ENCODE measurements at places on chromosomes 5 and 9.

DNA sequence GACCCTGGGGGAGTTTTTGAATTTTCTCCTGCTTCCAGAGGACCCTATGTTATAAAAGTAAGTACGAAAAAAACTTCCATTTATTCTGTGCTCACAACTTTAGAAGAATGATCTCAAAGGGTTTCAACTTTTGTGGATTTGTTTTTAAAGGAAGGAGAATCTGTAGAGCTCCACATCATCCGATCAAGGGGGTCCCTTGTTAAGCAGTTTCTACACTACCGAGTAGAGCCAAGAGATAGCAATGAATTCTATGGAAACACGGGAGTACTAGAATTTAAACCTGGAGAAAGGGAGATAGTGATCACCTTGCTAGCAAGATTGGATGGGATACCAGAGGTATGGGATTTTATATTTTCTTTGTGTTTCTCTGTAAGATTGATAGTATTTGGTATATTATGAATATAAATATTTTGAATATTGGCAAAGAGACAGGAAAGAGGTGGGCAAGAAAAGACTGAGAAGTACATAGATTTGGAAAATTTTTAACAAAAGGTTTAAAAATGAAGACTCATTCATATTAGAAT, 84.2 kb downstream of the ADGRV1 start:
- no peak for DNase-seq

GRCh38 chr9:91848146-91848545, 101.9 kb downstream of the ROR2 start:
- no peak for DNase-seq

GRCh38 chr9:90966031-90966290, 164.3 kb downstream of the SYK start:
- DNase-seq: no peak

DNA sequence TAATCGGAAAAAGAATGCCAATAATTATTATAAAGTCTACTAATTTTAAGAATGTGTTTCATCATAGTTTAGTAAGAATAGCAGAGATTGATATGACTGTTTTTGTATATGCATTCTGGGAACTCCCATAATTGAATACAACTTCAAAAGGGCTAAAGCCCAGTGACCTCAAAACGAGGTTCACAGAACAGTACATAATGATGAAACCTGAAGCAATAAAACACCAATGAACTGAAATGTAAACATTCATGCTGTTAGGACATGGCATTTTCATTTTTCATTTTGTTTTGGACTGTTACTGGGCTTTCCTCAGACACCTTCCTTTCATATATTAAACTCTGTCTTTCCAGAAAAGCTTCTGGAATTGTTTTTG, 684 bp upstream of the JMY start:
- DNase-seq: no peak

- DNase-seq: no peak
Measured at GRCh38 chr5:42377496-42377895, 45.7 kb upstream of the GHR start.

DNA sequence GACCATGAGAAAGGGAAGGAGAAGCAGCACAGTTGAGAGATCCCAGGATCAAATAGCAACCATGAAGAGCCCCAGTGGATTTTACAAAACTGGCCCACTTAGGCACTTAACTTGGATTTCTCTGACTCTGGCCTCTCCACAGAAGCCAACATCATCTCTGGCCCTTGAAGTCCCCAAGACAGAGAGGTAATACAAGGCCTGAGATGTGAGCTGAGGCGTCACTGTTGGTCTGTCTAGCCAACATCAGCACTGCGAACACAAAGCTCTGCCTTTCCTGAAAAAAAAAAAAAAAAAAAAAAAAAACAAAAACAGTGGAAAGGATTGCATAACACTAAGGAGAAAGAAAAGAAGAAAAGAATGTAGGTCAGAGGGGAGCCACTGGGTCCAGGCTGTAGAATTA, 378.3 kb downstream of the BRINP1 start:
- DNase-seq: no peak

DNA sequence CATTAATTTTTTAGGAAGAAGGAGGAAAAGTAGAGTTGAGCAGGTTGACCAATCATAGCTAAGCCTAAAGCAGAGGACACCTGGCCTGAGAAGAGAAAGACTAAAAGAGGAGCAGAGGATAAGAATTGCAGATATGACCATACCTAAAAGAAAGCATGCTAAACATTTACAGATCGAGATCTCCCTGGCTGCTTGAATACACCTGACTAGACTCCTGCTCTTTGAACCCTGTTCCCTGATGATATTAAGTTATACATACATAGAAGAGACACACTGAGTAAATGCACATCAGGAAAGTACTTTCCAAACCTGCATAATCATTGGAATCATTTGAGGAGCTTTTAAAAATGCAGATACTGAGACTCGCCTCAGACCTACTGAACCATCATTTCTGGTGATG, 232.3 kb upstream of the ELL2 start:
- DNase-seq: no peak

GRCh38 chr5:3593771-3594509, 1.7 kb upstream of the IRX1 start:
- no peak for DNase-seq

- DNase-seq: no peak
Measured at GRCh38 chr5:126641387-126641786, 40.6 kb downstream of the PHAX start.

DNA sequence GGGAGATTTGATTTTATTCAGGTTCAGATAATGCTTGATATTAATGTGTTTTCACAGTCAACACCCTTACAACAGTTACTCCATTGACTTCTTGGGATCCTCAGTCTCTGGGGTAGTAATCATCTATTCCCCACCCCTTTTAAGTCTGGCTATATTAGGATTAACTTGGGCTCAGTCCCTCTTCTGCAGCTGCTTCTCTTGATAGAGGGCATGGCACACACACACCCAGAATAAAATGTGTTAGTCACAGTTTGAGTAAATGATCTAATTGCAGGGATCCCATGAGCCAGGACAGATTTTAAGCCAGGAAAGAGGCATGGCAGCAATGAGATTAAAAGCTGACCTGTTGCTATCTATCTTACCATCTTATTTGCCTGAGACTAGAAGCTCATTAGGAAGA, 53.7 kb upstream of the VLDLR start:
- DNase-seq: no peak

DNA sequence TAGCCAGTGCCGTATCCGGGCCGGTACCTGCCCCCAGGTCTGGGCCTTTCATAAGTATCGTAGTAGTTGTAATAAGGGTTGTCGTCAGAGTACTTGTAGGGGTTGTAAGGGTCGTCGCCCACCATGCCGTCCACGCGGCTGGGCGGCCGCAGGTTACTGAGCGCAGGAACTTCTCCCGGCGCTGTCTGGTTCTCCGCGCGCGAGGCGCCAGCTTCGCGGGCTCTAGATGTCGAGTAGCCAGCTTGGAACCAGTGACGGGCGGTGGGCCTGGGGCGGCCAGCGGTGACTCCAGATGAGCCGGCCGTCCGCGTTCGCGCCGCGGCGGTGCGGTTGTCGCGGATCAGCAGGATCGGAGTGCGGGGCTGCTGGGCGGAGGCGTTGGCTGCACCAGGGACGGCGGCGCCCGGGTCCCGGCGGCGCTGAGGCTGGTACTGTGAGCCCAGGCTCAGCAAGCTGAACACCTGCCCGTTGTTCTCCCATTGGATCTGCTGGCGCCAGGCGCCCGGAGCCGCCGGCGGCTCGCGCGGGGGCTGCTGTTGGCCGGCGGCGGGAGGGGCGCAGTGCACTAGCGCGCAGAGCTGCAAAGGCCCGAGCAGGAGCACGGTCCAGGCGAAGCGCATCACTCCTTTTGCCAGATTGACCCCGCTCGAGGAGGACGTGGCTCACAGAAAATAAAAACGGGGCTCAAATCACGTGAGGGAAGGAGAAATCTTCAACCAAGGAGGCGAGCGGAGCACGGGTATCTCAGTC, 518 bp downstream of the LOX start:
- DNase-seq: no peak

DNA sequence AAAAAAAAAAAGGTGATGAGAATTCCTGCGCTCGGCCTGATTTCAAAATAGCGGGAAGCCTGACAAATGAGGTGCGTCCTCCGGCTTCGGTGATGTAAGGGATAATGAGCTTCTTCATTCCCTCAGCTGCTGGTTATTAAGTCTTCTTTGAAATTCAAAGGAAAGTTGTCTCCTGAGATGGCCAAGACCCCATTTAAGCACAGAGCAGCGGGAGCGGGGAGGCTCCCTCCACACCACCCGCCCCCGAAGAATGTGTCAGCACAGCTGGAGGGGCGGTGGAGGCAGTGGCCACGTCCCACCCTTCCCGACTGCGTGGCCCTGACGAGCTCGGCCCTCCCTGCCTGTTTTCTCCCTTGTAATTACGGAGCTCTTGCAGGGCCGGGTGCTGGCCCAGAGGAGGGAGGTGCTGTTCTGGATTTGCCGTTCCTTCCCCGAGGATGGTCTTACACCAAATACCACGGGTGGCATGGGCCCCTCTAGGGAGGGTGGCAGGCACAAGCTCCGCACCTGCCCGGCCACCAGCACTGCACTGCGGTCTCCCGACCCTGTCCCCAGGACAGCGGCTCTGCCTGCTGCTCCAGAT, 31.0 kb downstream of the SLC9A3 start:
- no peak for DNase-seq

DNA sequence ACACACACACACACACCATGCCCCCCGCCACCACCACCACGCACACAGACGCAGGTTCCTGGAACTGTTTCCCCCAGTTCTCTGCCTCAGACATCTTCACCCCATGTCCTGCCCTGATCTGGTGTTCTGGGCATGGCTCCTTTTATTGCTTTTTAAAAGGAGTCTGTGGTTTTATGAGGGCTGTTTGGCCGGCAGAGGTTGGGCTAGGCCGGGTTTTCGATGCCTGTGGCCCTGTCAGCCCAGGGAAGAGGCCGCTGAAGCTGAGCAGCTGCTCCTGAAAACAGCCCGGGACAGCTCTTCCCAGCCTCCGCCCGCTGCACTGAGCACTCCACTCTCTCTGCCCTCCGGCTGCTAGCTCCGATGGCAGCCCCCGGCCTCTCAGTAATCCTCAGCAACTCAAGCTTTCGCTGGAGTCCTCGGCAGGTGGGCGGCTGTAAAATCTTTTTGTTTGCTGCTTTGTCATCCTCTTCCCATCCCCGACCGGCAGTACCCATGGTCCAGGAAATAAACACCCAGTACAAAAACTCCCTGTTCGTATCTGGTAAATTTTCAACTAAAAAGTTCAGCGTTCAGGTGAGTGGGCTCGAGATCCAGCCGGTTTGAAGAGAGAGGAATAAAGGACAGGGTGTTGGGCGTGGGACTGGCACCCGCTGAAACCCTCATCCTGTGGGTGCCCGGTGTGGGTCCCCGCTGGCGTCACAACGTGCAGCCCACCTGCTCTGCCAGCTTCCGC, 103.0 kb upstream of the ERCC6L2 start:
- no peak for DNase-seq

DNA sequence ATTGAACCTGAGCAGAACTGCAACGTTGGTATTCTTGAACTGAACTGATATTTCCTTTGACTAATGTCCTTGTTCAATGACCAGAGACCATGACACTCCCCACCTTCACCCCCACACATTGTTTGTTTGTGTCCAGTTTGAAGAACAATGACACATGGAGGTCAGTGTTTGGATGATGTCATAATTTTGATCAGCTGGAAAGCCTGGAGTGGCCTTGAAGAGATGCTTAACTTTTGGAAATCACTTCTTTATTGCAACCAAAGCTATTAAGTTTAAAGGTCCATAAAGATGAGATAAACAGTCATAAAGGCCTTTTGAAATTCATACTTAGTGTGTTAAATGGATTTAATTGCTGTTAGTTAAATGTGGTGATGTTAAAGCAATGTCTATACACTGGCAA, 92.7 kb downstream of the TMC1 start:
- no peak for DNase-seq

GRCh38 chr5:142716963-142717362, 31.1 kb upstream of the FGF1 start:
- DNase-seq: no peak

DNA sequence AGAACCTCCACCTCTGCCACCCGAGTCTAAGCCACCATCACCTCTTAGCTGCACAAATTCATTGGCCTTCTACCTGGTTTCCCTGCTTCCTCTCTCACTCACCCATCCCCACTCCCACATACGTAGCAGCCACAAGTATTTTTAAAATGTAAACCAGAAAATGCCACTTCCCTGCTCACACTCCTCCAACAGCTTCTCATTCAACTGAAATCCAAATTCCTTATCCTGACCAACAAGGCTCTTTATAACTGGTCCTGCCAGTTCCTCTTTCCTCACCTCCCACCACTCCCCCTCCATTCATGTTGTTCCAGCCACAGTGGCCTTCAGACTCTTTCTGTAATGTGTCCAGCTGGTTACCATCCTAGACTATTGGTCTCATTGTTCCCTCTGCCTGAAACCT, 25.0 kb upstream of the PALM2AKAP2 start:
- no peak for DNase-seq

- DNase-seq: no peak
Measured at GRCh38 chr9:94289691-94290090, 30.6 kb downstream of the ZNF169 start.

Data from activated gamma-delta T cell treated with anti-CD3 and anti-CD28 coated beads, Interleukin-2, amount 50 U/mL, for 16 hours (primary cell).